Nephron progenitor cell (in vitro differentiated cells): ENCODE measurements at places on chromosomes 13 and 19.

- no peak overlapping the region for H3K4me3 ChIP-seq
- peaks cover 7% of the 10 kb centered on the region for H3K27me3 ChIP-seq
- DNase-seq = no peak
- H3K4me1 ChIP-seq = peaks cover 10% of the 10 kb centered on the region
Measured at GRCh38 chr19:30630289-30631032, 258.3 kb downstream of the ZNF536 start.

DNA sequence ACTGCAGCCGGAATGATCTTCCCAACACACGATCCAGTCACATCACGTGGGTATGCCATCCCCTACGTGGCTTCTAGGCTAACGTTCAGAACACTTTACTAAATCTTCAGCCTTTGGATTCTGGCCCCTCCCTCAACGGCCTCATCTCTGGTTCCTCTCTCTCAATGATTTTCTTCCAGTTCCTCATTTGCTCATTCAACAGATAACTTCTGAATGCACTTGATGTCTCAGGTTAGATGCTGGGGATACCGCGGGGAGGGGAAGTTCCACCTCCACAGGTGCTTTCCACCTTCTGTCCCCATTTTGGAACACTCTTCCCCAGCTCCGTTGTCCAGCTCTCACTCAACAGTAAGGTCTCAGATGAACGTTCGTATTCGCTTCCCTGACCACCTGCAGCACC is 66.1 kb downstream of the ATP7B start:
- H3K27ac ChIP-seq = no peak overlapping the region
- H3K4me3 ChIP-seq = no peak overlapping the region
- peaks cover 17% of the 10 kb centered on the region for H3K36me3 ChIP-seq
- H3K27me3 ChIP-seq = peaks cover 2% of the 10 kb centered on the region
- DNase-seq = no peak

GRCh38 chr13:60869225-60869624 is 472.2 kb downstream of the TDRD3 start:
- no peak overlapping the region for H3K4me3 ChIP-seq
- no peaks in the 10 kb centered on the region for H3K27me3 ChIP-seq
- H3K4me1 ChIP-seq = no peaks in the 10 kb centered on the region
- DNase-seq = no peak
- no peaks in the 10 kb centered on the region for H3K36me3 ChIP-seq

DNA sequence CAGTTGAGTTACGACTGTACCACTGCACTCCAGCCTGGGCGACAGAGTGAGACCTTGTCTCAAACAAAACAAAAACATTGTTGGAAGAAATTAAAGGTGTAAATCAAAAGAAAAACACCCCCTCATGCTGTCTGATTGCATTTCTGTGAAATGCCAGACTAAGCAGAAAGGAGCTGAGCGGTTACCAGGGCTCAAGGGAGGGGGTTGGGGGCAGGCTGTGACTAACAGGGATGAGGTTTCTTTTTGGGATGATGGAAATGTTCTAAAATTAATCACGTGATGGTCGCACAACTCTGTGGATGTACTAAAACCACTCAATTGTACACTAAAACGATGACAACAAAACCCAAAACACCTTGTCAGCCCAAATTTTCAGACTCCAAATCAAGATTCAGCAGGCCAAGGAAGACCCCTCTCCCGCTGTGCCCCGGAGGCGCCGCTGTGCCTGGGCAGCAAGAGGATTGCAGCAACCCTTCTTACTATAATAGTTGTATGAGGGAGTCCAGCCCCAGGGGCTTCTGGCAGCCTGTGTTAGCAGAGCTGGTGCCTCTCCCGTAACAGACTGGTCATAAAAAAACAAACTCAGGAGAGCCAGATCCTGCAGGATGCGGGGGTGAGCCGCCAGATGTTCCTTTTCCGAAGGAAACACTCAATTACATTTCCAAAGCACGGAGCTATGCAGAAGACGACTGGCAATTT is 20.9 kb downstream of the CAPS start:
- H3K36me3 ChIP-seq = peaks cover 59% of the 10 kb centered on the region
- H3K4me1 ChIP-seq = peaks cover 97% of the 10 kb centered on the region
- H3K27ac ChIP-seq = peak overlapping the region; percentile 98

DNA sequence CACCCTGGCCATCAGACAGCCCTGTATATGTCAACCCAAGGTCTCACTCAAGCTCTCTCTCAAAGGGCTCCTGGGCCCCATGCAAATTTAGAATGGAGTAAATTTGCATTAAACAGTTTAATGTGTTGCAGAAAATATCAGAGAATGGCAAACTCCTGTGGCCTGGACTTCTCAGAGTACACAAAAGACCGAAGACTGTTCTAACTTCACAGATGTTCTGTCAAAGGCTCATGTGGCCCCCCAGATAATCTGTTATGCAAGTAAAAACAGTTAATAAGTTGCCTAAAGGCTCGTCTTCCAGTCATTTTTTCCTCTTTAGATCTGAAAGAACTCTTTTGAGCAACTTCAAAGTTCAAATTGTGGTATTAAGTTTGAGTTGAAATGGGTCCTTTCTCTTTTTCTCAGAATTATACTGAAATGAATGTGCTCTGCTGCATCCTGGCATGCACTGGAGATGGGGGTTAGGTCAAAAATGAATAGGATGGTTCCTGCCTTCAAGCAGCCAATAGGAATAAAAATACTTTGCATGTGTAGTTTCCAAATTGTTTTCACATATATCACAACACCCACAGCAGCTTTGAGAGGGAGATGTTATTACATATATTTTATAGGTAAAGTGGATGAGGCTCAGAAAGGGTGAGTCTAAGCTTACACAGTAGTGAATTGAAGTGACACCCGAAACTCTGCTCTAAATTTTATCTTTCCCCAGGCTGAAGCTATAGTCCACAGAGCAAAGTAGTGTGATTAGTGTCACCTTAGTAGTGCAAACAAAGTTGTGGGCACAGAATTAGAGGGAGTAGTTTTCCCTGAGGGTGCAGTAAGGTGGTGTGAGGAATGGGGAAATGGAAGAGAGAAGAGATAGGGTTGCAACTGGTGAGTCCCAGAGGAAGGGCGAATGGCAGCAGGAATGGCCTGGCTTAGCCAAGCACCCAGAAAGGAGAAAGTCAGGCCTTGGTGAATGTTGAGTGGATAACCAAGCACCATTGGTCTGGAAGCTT is 205.0 kb upstream of the RFC3 start:
- H3K4me1 ChIP-seq = peaks cover 37% of the 10 kb centered on the region
- peaks cover 12% of the 10 kb centered on the region for H3K27me3 ChIP-seq
- no peaks in the 10 kb centered on the region for H3K36me3 ChIP-seq
- H3K27ac ChIP-seq = peak overlapping the region; percentile 13
